ENCODE measurements at places on chromosomes 1 and 21.

DNA sequence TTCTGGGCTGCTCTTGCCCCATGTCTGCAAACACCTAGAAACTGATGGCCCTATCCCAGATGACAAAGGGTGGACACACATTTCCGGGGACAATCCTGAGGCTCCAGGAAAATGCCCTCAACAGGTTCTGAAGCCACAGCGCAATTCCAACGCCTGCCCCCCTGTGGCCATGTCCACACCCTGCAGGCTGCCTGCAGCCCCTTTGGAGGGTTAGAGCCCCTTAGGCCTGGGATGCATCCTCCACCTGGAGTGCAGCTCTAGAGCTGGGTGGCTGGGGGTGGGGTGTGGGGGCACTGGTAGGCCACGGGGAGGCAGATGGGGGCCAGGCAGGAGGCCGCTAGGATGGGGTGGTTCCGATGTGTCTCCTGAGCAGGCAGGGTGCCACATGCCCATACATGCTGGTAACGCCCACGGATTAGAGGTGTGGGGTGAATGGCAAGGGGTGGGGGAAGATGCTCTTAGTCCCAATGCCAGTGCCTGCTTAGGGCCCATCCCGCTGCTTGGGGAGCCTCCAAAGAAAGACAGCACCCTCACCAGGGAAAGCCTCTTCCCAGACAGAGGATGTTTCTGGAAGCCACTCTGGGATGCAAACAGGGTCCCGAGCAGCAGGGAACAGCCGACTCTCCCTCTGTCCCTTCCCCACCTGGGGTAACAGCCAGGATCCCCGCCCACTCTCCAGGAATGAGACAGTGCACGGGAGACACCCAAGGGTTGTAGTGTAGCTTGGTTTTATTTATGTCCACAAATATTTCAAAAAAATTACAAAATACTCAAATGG is 34.0 kb downstream of the SLC45A1 start:
- no peak for DNase-seq

DNA sequence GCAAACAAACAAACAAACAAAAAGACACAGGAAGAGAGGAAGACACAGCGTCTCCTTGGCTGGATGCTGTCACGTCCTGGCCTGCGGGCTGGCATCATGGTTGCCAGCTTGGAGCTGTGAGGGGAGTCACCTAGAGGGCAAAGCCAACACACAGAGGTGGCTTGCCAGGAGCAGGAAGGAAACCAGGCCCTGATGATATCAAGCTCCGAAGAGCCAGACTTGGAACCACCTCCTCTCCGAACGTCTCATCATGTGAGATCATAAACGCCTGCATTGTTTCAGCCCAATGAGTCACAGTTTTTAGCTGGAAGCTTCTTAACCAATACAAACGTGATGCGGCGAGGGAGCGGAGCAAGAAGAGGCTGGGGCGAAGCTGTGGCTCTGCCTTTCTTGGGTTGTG is 8.7 kb downstream of the PLA2G2D start:
- DNase-seq = no peak

DNA sequence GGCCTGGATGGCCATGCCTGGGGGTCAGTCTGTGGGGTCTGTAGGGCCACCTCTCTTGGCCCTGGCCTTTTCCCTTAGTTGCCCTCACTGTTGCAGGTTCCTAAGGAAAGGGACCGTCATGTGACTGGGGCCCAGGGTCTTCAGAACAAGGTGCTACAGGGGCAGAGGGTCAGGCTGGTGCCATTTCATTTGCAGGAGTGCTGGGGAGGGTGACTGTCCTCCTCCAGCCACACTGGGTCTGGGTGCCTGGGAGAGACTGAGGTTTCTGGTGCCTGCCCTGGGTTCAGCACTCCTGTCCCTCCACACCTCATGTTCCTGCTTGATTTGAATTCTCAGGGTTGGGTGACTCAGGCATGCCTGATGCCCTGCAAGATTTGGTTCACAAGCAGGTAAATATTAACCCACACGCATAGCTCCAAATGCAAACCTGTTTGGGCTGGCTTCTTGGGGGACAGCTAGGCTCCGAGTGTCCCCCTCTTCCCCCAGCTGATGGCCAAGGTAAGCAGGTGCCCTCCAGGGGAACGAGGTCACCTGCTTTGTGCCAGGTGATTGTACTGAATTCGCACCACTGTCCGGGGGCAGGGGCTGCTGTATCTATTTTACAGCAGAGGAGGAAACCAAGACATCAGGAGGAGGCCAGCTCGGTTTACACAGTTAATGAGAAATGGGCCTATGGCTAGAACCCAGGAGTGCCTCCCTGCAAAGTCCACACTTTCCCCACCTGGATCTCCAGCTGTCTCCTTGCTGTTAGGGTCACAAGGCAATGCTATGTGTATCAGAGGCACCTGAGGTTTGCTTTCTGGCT is 20.3 kb downstream of the ARHGEF10L start:
- DNase-seq = no peak

DNA sequence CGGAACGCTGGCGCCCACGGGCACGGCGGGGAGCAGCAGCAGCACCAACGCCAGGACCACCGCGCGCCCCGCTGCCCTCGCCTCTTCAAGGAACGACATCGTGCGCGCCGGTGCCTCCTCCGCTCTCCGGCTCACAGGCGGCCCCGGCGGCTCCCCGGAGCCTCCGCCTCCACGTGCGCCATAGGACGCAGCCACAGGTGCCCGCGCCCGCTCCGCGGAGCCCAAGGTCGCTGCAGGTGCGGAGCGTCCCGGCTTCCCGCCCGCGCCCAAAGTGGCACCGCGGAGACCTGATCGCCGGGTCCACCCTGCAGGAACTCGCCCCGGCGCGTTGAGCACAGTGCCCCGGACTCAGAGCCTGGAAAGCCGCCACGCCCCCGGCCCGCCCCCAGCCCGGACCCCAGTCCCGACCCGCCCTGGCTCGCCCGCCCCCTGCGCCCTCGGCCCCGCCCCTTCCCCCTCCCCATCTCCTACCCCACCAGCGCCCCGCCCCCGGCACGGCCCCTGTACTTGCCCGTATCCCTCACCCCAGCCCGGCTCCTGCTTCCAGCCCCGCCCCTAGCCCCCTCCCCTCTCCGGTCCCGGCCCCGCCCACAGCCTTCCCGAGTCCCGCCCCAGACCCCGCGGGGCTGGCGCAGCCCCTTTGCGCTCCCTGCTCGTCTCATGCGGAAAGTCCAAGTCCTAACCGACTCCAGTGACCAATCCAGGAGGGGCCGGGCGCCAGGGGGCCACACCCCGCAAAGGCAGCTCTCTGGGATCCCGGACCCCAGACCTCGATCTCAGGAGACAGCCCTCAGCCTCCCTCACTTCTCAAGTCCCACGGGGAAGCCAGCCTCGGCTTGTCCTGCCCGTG is at the start of gene MEGF6:
Gene MEGF6, minus strand, starts transcription at position 339 of the 850 bp plus-strand sequence. Its CDS starts 240 bp downstream, at position 99.
- peak; percentile 43 for DNase-seq

DNA sequence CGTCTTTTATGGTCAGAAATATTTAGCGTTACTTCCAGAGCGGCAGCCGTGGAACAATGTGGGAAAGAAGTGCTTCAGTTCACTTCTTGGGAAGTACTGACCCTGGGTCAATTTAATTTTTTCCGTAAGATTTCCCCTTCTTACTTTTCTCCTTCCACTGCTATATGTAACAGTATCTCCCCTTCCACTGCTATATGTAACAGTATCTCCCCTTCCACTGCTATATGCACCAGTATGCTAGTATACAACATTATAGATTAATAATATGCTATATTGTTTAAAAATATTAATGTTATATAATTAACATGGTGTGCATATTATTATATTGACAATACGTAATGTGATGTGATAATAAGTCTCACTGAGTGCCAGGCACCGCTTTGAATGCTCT is 69.7 kb upstream of the ERG start:
- DNase-seq = no peak

GRCh38 chr1:156138458-156138867 is 14.9 kb upstream of the SEMA4A start:
- DNase-seq = no peak
